Spinal cord (tissue), 10 donors: ENCODE measurements at places on chromosomes 4 and X. TPM values are rescaled to one million over a fixed set of nuclear protein-coding genes. Genes with fewer than 3 reads are reported as not detected.

Gene TRAM1L1
- 22.8 TPM for total RNA-seq

Gene ADRA2C
- total RNA-seq, result 2.3 TPM

Gene CSAG3
- total RNA-seq, result not detected

Gene LUZP4
- total RNA-seq, result not detected

Gene LRCH2
- total RNA-seq, result 8.5 TPM

Gene FATE1
- not detected for total RNA-seq

Gene USP11
- total RNA-seq, result 75.4 TPM

Gene SATL1
- total RNA-seq, result 1.2 TPM

Gene SMIM43
- total RNA-seq, result 1.1 TPM

Gene LONRF3
- total RNA-seq, result 5.4 TPM

Gene ALAS2
- 188 TPM for total RNA-seq

Gene CYBB
- 31.5 TPM for total RNA-seq

Gene NXF2B
- not detected for total RNA-seq

Gene TLR10
- 1.9 TPM for total RNA-seq

Gene SSX1
- total RNA-seq, result not detected

Gene RTL9
- total RNA-seq, result 0.99 TPM

Gene AKAP4
- not detected for total RNA-seq

Gene EPHA5
- total RNA-seq, result 35.4 TPM

Gene TRIML1
- not detected for total RNA-seq

Gene TECRL
- total RNA-seq, result not detected

Gene GPRASP1
- 55.5 TPM for total RNA-seq

Gene P2RY8
- total RNA-seq, result 0.39 TPM

Gene PPP4R3C
- not detected for total RNA-seq

Gene IL2RG
- total RNA-seq, result 0.22 TPM

Gene PDE5A
- 73.6 TPM for total RNA-seq

Gene CPLX1
- total RNA-seq, result 5.3 TPM

Gene PAGE4
- 0.55 TPM for total RNA-seq

Gene LNX1
- 7.6 TPM for total RNA-seq

Gene SPANXB1
- total RNA-seq, result not detected

Gene TMSB15B
- 20.1 TPM for total RNA-seq

Gene CLCN4
- 63.0 TPM for total RNA-seq
